ENCODE measurements at places on chromosomes 11 and 22.

DNA sequence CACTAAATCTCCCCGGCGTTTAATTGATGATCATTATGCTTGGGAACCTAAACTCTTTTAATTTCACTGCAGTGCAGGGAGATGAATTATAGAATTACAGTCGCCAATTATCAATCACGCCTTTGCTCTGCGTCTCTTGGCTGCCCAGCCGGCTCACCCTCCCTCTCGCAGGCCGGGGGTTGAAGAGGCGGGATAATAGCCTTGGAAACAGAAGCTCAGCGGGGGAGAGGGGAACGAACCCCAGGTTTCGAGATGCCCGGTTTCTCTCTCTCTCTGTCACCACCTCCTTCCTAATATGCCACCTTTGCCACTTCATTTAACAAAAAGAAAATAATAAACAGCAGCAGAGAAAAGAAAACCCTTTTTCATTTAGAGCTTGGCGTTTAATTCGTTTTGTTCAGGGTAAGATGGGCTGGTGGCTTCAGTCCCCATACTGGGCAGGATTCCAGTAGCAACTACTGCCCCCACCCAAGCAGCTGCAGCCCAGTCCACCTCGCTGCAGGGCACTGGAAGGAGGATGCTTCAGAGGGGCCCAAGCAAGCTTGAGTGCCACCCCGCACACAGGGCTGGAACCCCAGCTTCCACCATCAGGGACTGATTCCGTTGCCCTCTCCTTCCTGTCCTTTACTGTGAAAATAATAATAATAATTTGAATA, 271.7 kb downstream of the BUD13 start:
- DNase-seq = no peak

DNA sequence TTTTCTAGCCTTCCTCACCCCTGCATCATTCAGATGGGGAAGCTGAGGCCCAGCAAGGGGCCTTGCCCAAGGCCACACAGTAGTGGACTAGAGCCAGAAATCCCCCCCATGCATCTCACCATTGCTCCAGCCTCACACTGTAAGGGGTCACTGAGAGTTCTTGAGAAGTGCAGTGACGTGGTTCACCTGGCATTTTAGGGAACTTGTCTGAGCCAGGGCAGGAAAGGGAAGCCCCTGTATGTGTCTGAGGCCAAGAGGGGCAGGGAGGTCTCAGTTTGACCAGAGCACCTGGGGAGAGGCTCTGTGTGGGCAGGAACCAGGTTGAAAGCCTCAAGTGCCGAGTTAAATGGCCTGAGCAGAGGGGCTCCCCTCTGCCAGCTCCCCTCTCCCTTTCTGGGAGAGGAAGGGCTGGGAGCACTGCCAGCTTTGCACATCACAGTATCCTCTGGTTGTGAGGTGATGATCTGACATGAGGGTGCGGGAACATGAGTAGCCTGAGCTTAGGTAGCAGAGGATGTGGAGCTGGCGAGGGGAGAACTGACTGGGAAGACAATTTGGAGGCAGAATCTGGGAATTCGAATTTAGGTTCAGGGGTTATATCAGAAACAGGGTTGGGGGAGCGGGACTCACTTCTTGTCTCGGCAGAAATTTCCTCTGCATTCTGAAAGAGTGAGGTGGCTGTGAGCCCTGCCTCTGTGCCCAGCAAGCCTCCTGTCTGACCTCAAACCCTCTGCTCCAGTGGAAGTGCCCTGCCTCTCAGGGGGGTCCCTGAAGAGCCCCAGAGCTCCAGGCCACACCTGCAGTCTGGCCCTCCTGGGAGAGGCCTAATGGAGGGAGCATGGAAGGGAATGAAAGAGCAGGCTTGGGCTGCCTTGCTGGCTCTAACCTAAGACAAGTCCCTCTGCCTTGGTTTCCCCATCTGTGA, 14.6 kb downstream of the ARHGEF17 start:
- no peak for DNase-seq

DNA sequence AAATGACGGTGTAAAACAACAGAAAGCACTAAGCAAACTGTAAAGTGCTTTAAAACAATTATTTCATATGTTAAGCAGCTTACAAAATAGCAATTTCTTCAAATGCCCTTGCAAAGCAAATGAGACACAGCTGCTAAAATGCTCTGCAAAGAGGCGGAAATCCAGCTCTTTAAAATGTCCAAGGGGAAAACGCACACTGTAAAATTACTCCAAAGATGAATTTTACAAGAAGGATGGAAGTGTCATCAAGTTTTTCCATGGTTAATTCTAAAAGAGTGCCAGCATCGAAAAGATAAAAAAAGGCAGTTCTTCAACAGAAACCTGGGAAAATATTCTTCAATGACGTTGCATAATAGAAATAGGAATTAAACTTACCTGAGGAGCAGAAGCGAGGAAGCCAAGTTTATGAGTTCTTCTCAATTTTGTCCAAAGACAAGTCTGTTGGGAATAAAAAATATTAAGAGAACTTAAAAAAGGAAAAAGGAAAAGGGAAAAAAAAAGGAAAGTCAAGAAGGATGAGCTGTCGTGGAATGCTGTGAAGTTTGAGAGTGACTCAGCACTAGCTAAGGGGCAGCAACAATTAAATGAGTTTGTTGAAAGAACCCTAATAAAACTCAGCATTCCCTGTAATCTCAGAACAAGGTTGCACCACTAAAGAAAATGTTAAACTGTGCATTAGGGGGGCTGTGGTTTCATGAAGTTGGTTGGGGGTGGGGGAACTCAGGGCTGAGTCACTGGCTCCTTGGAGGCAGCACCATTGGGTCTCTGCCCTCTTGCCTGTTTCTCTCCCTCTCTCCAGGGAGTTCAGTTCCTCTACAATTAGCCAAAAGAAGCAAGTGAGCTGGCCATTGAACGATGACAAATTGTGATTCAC, 64.2 kb upstream of the BLID start:
- no peak for DNase-seq

DNA sequence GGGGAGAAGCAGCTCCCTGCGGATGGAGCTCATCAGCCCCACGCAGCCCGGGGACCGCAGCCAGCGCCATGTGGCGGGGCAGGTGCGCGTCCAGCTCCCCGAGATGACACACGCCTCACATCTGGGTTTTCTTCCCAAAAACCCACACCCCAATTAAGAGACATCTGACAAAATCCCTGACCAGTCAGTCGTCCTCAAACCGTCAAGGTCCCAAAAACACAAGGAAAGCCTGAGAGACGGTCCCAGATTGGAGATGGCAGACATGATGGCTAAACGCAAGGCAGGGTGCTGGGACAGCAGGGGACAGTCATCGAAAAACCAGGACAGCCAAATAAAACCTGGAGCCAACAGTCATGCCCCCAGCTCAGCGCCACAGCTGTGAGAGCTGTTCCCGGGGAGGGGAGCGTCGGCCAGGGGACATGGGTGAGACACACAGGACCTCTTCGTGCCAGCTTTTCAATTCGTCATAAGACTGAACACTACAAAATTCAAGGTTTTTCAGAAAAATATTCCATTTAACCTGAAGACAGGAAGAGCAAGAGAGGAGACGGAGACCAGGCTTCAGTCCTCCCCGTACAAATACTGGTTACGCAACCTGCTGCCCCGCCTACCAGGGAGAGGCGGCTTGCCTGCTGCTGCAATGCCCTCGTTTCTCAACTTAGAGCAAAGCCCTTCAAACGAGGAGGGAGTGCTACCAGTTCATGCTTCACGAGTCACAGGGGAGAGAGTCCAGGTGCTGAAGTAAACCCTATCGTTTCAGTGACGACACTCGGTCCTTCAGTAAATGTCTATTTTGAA, 10.5 kb downstream of the TOLLIP start:
- no peak for DNase-seq

DNA sequence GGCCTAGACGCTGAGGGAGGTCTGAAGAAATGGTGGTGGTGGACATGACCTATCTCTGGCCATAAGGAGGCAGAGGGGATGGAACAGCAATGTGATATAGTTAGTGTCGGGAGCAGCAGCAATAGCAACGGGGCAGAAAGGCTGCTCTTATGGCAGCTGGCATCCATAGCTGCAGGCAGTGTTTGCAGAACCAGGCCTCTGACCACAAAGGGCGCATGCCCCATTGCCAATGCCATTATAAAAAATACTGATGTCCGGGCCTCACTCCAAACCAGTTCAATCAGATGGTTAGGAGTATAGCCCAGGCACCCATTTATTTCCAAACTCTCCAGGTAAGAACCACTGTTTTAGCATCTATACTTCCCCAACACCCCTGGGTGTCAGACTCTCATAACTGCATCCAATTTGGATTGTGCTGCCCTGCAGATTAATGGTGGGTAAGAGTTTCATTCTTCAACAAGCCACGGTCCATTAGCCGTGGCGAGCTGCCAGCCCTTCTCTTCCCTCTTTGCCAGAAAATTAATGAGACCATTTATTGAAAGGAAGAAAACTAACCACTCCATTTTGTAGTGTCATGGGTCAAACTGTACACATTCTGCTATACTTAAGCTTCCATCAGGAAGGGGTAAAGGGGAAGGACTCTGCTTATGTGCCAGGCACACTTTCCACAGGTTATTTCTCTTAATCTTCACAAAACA, 72.8 kb upstream of the SPON1 start:
- DNase-seq = no peak

Data from activated CD4-positive, CD25-positive, alpha-beta regulatory T cell (primary cell).